ENCODE measurements at places on chromosomes 2 and 18.

DNA sequence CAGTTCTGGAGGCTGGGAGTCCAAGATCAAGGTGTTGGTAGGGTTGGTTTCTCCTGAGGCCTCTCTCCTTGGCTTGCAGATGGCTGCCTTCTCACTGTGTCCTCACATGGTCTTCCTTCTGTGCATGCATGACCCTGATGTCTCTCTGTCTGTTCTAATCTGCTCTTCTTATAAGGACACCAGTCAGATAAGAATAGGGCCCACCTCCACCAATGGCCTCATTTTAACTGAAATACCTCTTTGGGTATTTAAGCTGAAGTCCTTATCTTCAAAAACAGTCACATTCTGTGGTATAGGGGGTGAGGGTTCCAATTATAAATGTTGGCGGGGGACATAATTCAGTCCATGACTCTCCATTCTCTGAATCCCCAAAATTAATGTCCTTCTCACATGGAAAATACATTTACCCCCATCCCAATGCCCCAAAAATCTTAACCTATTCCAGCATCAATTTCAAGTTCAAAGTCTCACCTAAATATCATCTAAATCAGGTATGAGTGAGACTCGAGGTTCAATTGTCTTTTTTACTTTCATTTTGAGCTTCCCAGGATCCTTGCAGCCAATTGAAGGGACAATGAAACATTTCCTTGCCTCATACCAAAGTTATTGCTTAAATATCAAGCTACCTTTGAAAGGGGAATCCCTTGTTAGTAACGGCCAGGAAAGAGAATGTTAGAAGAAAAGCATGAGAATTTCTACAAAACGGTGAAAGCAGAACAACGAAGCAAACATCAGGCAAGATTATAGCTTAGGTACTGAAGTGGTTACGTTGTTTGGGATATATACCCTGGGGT, 20.6 kb upstream of the CNOT11 start:
- ATAC-seq: no peak

DNA sequence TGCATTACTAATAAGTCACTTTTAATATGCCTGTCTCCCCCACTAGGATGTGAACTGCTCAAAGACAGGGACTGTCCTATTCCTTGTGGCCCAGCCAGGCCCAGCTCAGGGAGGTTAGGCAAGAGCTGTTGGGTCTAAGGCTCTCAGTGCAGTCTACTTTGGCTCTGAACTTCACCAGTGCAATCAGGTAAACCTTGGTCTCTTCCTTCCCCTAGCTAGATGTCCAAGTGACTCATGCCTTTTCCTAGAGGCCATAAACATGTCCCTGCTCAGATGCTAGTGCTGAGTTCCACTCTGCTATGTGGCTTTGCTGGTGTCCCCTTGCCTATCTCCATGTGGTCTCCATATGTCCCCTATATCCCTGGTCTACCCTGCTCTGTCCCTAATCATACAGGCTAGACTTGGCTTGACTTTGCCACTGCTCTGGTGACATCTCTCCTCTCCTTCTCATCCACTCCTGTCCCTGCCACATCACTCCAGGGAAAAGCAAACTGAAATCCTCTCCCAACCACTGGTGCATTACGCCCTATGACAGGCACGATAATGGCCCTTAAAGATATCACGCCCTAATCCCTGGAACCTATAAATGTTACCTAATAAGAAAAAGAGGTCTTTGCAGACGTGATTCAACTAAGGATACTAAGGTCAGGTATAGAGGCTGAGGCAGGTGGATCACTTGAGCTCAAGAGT, 45.7 kb upstream of the PPP1CB start:
- ATAC-seq: no peak

GRCh38 chr18:79679552-79680099, at the start of gene CTDP1:
CTDP1 (plus strand) TSS chr18:79679803; CDS start chr18:79679948, 145 bp downstream.
- ATAC-seq: peak; percentile 85

- no peak for ATAC-seq
Observed at GRCh38 chr2:217511850-217512249, 490.9 kb downstream of the TNS1 start.

DNA sequence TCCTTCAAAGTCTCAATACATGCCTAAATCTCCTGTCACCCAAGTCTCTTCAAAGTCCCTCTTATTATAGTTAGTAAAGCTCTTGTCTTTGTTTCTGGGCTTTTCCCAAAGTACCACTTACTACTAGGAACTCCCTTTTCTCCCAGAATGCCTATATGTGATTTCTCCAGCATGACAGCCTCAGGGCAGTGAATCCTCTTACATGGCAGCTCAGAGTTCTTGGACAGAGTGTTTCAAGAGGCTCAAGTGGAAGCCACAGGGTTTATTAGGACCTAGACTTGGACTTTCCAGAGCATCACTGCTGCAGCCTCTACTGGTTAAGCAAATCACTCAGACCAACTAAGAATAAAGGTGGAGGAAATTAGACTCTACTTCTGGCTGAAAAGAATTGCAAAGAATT, 98.9 kb downstream of the CSRNP3 start:
- no peak for ATAC-seq

DNA sequence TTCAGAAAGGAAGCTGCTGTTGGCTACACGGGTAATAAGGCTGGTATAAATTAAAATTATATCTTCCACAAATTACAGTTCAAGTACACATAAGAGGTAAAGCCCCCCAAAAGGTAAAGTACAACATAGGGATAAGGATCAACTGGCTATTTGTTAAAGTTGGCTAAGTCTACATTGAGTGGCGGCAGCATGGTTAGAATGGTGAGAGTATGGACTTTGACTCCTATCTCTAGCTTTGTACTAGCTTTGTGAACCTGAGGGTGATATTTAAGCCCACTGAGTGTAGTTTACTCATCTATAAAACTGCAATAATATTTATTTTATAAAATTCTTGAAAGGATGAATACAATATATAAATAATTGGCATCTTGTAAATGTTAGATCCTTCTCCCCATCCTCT, 542.8 kb downstream of the DSC3 start:
- ATAC-seq: no peak

DNA sequence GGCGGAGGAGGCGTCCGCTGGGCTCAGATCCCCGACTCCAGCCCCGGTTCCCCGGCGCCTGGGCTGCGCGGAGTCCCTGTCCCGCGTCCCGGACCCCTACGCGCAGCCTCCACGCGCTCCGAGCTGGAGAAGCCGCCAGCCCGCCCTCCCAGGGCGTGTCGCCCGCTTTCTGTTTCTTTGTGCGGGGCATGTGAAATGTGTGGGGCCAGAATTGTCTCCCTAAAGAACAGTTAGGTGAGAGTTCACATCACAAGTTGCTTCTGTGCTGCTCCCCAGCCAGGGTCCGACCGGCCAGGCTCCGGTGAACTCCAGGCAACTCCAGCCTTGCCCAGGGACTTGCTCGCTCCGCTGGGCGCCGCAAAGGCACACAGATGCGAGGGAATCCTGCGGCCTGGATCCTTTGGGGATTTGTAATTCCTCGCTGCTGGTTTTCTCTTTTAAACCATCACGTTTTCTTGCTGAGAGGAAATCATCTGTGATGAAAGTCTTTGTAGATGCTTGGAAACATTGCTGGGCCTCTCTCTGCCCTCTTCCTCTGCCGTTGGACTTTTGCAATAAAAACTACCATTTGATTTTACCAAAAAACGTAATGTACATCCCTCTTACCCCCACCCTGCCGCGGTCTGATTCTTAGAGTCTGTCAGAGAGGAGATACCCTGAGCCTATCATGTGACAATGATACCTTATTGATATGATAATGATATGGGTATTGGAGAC, 631 bp downstream of the GYPC start:
- peak; percentile 61 for ATAC-seq

- ATAC-seq: peak; percentile 91
Observed at GRCh38 chr2:201194097-201194496, 11.2 kb downstream of the CASP10 start.

DNA sequence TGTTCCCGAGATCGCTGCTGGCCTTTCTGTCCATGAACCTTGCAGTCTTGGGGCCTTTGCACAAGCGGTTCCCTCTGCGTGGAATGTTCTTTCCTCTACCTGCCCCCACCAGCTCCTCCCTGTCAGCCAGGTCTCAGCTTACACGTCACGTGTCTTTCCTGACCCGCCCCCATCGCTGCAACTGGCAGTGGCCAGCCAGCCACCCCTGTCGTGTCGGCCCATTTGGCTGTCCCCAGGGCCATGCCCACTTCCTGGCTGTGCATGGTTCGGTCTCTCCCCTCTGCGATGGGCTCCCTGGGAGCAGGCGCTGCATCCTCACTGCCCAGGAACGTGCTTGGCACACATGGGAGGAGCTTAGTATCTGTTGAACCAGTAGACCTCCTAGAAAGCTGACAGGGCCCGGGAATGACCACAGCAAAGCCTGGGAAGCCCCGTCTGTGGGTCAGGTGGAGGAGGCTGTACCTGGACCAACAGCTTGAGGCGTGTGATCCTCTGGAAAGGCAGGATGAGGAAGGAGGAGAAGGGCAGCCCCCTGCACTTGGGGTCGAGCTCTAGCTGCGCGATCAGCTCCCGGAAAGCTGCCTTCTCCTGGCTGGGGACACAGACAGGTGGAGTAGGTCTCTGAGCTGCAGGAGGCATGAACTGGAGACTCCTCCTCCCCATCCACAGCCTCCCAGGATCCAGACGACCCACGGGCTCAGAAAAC, 21.0 kb downstream of the SNORC start:
- ATAC-seq: no peak

- ATAC-seq: no peak
Observed at GRCh38 chr2:54546923-54547720, 91.0 kb downstream of the SPTBN1 start.

- ATAC-seq: no peak
Observed at GRCh38 chr2:130768191-130768855, 13.0 kb downstream of the AMER3 start.

- ATAC-seq: no peak
Observed at GRCh38 chr18:1544016-1544415, 639.3 kb downstream of the ADCYAP1 start.

- no peak for ATAC-seq
Observed at GRCh38 chr2:171169839-171170238, 9.1 kb upstream of the TLK1 start.

GRCh38 chr2:85548608-85548900, 9.6 kb downstream of the MAT2A start:
- no peak for ATAC-seq

DNA sequence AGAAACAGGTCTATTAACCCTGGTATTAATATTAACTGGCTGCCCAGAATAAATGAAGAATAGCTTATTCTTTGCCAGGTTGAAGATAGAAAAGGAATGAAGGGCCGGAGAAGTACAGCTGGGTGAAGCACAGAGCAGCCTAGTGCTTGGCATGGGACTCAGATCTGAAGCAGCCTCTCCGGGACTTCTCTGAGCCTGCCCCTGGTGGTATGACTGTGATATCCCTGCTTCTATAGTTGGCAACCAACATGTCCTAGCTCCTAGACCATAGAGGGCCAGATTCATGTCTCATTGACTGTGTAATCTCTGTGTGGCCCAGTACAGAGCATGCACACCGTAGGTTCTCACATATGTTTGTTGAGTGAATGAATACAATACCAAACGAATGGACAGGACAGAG, 107.8 kb downstream of the MSH2 start:
- ATAC-seq: no peak

- ATAC-seq: no peak
Observed at GRCh38 chr2:236852100-236852976, 233.4 kb upstream of the COPS8 start.

DNA sequence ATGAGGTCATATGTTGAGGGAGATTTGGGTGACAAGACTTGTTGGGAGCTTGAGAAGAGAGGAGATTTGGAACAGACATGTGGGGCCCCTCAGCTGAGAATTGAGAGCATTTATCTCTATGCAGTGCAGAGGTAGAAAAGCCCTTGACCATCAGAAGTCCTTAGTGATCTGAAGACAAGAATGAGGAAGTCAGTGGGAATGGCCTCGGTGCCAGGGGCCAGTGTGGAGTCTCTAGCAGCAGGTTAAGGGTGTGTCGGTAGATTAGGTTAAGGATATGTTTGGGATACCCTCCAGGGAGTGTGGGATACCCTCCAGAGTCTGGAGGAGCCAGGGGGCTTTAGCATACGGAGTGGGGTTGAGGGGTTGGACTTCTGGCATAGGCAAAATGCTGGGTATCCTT, 41.6 kb downstream of the FBXO48 start:
- ATAC-seq: no peak

GRCh38 chr2:49029406-49029805, 124.9 kb downstream of the FSHR start:
- no peak for ATAC-seq

GRCh38 chr2:96874198-96874831, 4.4 kb upstream of the SEMA4C start:
- peak; percentile 92 for ATAC-seq

GRCh38 chr2:224951723-224952481, 90.4 kb downstream of the DOCK10 start:
- peak; percentile 51 for ATAC-seq

DNA sequence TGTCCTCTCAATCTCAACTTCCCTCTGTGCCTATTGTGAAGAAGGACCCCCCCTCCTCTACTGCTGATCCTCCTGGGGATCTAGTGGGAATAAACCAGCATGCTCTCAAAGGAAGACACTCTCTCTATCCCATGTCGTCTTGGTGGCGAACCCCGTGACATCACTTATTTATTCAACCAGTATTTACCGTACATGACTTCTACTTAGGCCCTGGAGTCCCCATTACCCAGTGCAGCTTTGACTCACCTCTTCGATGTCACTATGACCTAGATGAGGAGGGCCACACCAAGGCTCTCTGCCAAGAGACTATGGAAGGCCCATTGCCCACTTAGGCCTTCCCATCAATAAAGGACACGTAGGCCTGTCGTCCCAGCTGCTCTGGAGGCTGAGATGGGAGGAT, 16.7 kb downstream of the ASPRV1 start:
- ATAC-seq: no peak

- no peak for ATAC-seq
Observed at GRCh38 chr2:19748073-19748375, 153.8 kb downstream of the TTC32 start.

GRCh38 chr2:65940856-65941255, 494.1 kb upstream of the MEIS1 start:
- ATAC-seq: no peak

DNA sequence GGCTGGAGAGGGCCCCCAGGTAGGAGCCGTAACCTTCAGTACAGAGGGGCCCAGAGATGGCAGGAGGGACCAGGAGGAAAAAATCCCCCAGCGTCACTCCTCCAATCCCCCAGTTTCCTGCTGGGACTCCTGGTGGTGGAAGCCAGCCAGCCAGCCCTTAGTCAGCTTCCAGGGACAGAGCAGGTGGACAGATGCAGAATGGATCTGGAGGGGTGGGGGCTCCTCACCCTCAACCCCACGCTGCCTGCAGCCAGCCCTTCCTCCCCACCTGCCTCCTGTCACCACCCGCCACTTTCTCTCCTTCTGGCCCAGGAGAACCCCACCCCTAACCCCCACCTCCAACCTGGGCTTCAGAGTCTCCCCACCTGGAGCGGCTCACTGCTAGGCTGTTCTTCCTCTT, 21.1 kb downstream of the EMX1 start:
- no peak for ATAC-seq

- ATAC-seq: no peak
Observed at GRCh38 chr2:148459377-148459778, 185.2 kb upstream of the EPC2 start.

Measured in stimulated activated memory B cell treated with anti-CD40 and anti-IgM and Interleukin-4, amounts not matched to agents 10 μg/mL and 1 μg/mL and 100 μg/mL, for 72 hours (primary cell).